ENCODE measurements at places on chromosomes 5 and 9.
A peak's percentile ranks its signal among the peaks of the same experiment; 100 is the strongest.

GRCh38 chr9:88447431-88447830 is 59.2 kb downstream of the SPIN1 start:
- no peak for DNase-seq

- no peak for DNase-seq
Measured at GRCh38 chr5:23072179-23072578, 219.0 kb upstream of the CDH12 start.

DNA sequence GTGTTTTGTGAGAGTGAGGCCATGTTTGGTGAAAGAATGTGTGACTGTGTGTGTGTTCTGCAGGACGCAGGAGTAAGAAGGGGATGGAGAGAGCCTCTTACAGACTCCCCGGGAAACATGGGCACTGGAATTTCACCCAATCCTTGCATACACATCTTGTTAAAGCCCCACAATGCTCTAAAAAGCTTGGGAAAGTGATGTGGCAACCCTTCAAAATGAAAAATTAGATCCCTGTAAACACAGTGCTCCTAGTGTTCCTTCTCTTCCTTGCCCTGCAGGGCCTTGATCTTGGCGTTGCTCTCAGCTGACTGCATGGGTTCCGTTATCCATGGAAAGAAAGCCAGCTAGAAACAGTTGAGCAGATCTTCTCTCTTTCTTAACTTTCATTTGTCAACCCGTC is 701.7 kb downstream of the SEMA5A start:
- no peak for DNase-seq

DNA sequence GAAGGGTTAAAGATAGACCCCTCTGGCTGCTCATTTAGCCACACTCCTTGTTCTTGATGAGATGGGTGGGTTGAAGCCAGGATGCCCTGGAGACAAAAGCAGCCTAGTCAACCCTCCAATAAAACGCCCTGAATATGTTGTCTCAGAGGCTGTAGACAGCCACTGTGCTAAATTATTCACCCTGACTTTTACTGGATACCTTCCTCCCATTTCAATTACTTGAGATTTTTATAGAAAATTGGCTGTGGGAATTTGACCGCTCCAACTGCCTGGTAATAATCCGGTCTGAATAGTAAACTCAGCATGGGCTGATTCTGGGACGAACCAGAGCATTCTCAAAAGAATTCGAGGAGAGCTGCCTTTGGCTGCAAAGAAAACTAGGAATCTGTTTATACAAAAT is 104.2 kb downstream of the SNX18 start:
- DNase-seq = no peak

DNA sequence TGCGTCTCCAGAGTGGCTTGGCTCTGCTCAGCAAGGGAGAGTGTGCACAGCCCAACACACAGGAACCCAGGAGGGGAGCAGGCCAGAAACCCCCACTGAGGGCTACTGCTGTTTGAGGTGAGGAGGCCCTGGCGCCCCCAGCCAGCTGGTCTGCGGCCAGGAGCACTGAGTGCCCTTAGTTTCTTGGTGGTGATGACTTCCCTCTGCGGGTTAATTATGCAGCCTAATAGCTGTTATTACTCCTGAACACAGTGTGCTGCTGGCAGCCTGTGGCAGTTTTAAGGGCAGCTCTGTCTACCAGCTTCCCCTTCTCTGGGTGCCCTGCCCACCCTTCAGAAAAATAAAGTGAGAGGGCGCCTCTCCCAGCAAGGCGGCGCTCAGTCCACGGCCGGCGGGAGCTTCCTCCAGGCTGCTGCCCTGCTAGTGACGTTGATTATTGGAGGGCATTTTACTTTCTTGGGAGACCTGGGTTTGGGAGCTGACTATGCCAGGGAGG is 19.2 kb downstream of the GADD45G start:
- peak; percentile 93 for DNase-seq

GRCh38 chr9:77547106-77547730 is 100.9 kb downstream of the GNA14 start:
- DNase-seq = no peak

- no peak for DNase-seq
Measured at GRCh38 chr5:6676702-6677101, 36.5 kb upstream of the TENT4A start.

Measured in NCI-H1105 treated with DMSO at 0.1 percent for 48 hours (cell line).